ENCODE measurements at places on chromosomes 3 and 15.

DNA sequence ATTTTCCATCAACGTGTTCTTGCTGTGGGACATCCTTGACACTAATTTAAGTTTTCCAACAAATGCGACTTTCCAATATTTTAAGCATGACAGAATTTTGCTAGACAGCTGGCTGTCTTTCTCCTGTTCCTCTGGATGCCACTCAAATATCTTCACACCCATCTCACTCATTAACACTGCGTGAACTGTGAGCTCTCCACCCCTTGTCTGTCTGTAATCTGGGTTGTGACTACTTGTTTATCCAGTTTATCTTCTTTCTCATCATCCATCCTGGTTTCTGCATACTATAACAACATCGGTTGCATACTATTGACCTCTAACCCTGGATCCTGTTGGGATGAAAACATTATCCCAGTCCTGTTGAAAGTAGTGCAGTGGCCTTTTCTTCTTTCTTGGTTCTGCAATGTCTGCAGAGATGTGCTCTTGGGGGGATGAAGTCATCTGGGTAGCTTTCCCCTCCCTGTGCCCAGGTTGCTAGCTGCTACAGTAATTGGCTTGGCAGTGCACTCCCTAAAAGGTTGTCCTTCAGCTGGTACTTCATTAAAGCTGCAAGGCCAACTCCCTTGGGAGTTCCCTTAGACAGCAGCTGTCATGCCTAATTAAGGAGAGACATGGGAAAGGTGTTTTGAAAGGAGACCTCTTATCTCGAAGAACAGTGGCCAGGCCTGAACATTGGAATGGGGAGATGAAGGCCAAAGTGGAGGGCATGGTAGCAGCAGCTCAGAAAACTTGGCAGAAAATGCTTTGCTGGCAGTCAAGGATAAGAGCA, 24.7 kb downstream of the KAT2B start:
- peak; percentile 49 for DNase-seq

DNA sequence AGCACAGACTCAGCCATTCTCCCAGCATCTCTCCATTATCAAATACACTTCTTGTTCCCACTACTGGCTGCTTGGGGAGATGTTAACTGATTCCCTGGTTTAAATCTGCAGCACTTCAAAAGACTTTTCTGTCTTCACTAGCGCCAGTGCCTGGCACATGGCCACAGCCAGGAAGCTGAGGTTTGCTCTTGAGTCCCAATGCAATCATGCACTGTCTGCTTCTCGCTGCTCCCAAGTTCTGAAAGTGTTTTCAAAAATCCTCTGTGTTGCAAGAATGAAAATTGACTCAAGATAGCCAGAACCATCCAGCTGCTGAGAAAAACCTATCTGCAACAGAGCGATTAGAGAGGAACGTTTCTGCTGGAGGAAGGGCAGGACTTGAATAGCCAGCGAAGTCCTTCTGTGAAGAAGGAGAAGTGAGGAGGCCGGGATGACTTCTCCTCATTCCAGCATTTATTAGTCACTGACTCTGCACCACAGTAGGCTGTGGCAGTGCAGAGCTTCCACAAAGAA, 358.4 kb upstream of the NR2F2 start:
- DNase-seq = no peak

GRCh38 chr3:152745646-152746045, 89.3 kb upstream of the P2RY1 start:
- no peak for DNase-seq

DNA sequence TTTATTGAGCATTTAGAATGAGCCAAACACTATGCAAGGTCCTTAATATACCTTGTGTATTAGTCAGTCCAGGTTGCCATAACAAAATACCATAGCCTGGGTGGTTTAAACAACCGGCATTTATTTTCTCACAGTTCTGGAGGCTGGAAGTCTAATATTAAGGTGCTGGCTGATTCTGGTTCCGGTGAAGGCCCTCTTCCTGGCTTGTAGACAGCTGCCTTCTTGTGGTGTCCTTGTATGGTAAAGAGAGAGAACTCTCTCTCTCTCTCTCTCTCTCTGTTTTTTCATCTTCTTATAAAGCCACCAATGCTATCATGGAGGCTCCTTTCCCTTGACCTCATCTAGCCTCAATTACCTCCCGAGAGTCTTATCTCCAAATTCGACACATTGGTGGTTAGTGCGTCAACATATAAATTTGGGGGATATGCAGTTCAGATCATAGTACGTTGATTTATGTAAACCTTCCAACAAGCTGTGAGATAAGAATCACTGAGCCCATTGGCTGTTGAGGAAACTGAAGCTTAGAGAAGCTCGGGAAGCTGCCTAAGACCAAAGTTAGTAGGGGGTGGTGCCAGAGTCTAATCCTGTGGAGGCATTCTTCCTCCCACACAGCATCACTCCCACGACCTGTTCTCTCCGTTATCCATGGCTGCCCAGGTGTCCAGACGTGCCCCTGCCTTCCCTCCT, 298.0 kb upstream of the PROK2 start:
- no peak for DNase-seq

DNA sequence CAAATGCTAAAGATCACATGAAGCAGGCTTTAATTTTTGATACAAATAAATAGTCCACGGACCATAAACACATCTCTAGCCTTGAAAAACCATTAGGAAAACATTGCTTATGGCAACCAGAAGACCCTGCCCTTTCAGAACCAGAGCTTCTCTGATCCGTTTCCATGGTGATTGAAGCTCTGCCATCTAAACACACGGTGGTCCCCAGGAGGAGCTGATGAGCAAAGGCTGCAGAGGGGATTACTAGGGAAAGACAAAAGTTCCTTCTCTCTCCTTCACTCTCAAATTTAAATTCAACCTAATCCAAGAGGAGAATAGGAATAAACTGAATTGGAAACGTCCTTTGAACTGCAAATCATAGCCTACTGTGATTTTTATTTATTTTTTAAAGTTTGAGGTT, 122.0 kb upstream of the ATP10A start:
- DNase-seq = no peak

- no peak for DNase-seq
Measured at GRCh38 chr3:24197809-24198208, 252.7 kb downstream of the NR1D2 start.
